ENCODE measurements at places on chromosomes 5 and 9.

DNA sequence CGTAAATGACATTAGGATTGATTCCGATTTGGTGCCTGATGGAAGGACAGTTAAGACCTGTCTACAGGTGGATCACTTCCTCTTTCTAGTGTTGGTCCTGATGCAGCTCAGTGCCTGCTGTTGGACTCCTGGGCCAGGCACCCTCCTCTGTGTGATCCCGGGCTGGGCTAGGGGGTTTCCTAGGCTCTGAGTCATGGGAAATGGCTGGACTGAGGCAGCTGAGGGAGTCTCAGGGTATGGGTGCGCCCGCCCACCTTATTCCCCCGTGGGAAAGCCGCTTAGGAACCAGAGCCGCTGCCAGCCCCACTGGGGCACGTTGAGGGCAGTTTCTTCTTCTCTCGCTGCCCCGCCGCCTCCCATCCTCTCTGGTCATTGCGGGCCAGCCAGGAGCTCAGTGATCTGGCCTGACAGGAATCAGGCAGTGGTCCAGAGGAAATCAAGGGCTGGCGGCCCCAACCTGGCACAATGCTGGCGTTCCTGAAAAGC is 12.9 kb downstream of the TCF7 start:
- DNase-seq: no peak

- no peak for DNase-seq
Measured at GRCh38 chr9:130311408-130312140, 46.0 kb downstream of the HMCN2 start.

DNA sequence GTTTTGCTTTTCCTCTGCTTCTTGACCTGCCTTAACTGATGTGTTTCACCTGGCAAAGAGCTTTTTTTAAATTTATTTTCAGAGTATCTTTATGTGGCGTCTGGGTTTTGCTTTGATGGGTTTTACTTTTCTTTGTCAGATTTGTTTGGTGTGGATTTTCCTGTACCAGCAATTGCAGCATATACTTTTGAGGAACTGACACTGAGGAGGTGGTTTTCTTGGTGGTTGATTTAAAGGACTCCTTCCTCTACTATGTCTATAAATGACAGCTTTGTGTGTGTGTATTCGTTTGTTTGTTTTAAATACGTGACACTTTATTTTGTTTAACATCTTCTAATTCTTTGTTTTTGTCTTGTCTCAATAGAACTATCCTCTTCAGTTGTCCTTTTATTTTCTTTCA is 1071.9 kb upstream of the ARRDC3 start:
- no peak for DNase-seq

GRCh38 chr9:107142896-107143603 is 140.0 kb upstream of the RAD23B start:
- DNase-seq: no peak

DNA sequence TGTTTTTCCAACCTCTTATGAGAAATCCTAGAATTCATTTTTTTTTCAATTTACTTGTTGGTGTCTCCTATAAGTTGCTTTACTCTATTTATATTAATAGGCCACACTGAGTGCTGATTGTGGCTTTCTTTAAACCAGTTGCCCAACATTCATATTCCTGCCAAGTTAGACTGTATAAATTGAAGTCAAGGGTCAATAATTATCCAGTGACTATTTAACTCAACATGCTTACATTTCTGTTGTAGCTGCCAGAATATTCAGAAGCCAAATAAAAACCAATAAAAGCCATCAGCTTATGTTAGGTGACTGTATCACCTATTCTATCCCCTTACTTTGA is 169.0 kb downstream of the PTPRD start:
- DNase-seq: no peak

- peak; percentile 90 for DNase-seq
Measured at GRCh38 chr5:65035211-65036206, 266.8 kb downstream of the CWC27 start.

GRCh38 chr9:112571624-112572355 is 85.2 kb downstream of the KIAA1958 start:
- DNase-seq: no peak

Data from CD4-positive, alpha-beta memory T cell (primary cell).